Panc1 (cell line): ENCODE measurements at places on chromosomes 16 and 17. TPM values are rescaled to one million over a fixed set of nuclear protein-coding genes. Genes with fewer than 3 reads are reported as not detected.

Gene CCL5
- total RNA-seq: 15.9 TPM

Gene ST6GALNAC2
- 23.0 TPM for total RNA-seq

Gene CD79B
- total RNA-seq: not detected

Gene FBXW10B
- 0.54 TPM for total RNA-seq

Gene DYNLRB2
- total RNA-seq: not detected

DNA sequence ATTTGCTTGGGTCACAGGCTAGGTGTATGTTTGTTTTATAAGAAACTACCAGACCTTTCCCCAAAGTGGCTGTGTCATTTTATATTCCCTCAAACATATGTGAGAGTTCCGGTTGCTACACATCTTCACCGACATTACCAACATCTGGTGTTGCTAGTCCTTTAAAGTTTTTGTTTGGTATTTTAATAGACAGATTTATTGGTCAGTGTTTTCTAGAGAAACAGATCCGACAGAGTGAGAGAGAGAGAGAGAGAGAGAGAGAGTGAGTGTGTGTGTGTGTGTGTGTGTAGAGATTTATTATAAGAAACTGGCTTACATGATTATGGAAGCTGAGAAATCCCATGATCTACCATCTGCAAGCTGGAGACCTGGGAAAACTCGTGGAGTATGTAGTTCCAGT, 31.0 kb downstream of the LDHD start:
- peaks cover 22% of the 10 kb centered on the region for H3K4me1 ChIP-seq
- no peak overlapping the region for H3K27ac ChIP-seq
- H3K27me3 ChIP-seq: no peaks in the 10 kb centered on the region
- no peak overlapping the region for H3K4me3 ChIP-seq

- H3K36me3 ChIP-seq: no peaks in the 10 kb centered on the region
- no peak for DNase-seq
- 0 out of 2 replicates have a peak, but pooled peaks cover 4% of the 10 kb centered on the region for H3K27me3 ChIP-seq
- H3K27ac ChIP-seq: no peak overlapping the region
These were observed 58.7 kb downstream of the SDK2 start for GRCh38 chr17:73585583-73585982.

- H3K4me3 ChIP-seq: no peak overlapping the region
- DNase-seq: no peak
- H3K27me3 ChIP-seq: no peaks in the 10 kb centered on the region
- H3K36me3 ChIP-seq: no peaks in the 10 kb centered on the region
These were observed 262.6 kb downstream of the PRKCA start for GRCh38 chr17:66564992-66565465.

- no peak overlapping the region for H3K4me3 ChIP-seq
- no peaks in the 10 kb centered on the region for H3K36me3 ChIP-seq
- H3K27me3 ChIP-seq: no peaks in the 10 kb centered on the region
- peak overlapping the region; percentile 39 for H3K27ac ChIP-seq
These were observed 57.0 kb downstream of the ABR start for GRCh38 chr17:1122533-1123392.

DNA sequence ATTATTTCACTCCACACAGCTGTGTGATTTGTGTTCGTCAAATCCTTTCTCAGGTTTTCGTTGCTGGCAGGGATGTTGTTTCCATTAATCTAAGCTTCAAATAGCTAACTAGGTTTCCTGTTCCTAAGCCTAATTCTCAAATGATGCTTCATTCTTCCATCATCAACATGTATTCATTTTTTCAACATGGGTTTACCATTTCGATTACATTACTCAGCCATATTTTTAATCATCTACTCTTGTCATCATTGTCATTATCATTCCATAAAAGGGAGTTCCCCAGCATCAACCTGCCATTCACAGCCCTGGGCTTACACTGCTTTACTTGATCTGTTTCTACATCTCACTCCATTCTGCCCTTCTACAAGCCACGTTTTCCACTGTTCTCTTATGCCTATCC, 33.3 kb upstream of the ANKFN1 start:
- H3K27me3 ChIP-seq: no peaks in the 10 kb centered on the region
- no peak overlapping the region for H3K27ac ChIP-seq
- no peak for DNase-seq
- H3K4me3 ChIP-seq: no peak overlapping the region
- H3K4me1 ChIP-seq: no peaks in the 10 kb centered on the region

DNA sequence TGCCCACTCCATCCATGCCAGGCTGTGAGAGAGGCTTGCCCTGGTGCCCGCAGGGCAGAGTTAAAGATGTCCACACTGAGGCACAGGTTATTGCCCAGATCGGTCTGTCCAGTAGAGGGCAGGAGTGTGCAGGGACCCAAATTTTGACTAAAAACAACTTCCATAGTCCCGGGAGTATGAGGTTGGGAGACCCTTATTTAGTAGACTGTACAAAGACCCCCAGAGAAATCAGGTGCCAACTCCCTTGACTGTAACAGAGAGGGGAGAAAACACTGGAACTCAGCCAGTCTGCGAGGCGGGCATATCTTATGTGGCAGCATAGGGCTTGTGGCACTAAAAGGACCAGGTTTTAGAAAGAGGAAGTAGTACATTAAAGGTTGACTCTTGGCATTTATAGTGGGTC, 43.4 kb downstream of the HNF1B start:
- no peaks in the 10 kb centered on the region for H3K4me1 ChIP-seq
- H3K4me3 ChIP-seq: no peak overlapping the region
- DNase-seq: no peak
- no peaks in the 10 kb centered on the region for H3K36me3 ChIP-seq
- H3K27me3 ChIP-seq: no peaks in the 10 kb centered on the region

DNA sequence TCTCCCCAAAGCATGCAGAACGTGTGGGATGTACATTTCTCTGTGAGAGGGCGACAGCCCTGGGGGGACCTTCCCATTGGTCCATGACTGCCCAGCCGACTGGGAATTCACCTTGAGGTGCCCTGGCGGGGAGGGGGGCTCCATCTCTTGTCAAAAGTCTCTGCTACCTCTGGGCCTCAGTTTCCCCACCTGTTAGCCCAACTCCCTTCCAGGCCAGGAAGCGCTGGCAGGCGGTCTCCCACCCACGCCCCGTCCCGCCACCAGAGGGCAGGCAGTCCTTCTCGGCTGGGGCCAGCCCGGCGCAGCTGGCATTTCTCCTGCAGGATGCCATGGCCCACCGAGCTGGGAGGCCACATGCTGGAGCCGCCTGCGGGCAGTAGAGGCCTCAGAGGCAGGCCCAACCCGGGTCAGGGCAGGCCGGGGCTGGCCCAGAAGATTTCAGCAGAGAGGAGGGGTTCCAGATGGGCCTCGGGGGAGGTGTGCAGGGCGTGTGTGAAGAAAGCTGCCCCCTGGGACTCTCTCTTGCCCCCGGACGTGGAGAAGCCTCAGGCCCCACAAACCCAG, 16.6 kb downstream of the CD7 start:
- peaks cover 56% of the 10 kb centered on the region for H3K4me1 ChIP-seq
- no peak overlapping the region for H3K27ac ChIP-seq
- no peaks in the 10 kb centered on the region for H3K27me3 ChIP-seq
- no peak overlapping the region for H3K4me3 ChIP-seq
- H3K36me3 ChIP-seq: no peaks in the 10 kb centered on the region

- no peak overlapping the region for H3K4me3 ChIP-seq
- H3K27me3 ChIP-seq: no peaks in the 10 kb centered on the region
- H3K36me3 ChIP-seq: no peaks in the 10 kb centered on the region
- no peaks in the 10 kb centered on the region for H3K4me1 ChIP-seq
- DNase-seq: no peak
- H3K27ac ChIP-seq: no peak overlapping the region
These were observed 57.9 kb upstream of the CLEC19A start for GRCh38 chr16:19227643-19228042.

- no peaks in the 10 kb centered on the region for H3K27me3 ChIP-seq
- H3K4me3 ChIP-seq: no peak overlapping the region
- DNase-seq: no peak
These were observed 458.6 kb upstream of the GOT2 start for GRCh38 chr16:59192551-59193199.

GRCh38 chr16:70380248-70380918, 33.7 kb downstream of the DDX19A start:
- no peak for DNase-seq
- H3K4me3 ChIP-seq: peak overlapping the region; percentile 61
- no peaks in the 10 kb centered on the region for H3K27me3 ChIP-seq

- H3K4me1 ChIP-seq: peaks cover 29% of the 10 kb centered on the region
- H3K27ac ChIP-seq: peak overlapping the region; percentile 63
- peaks cover 3% of the 10 kb centered on the region; the same call in 1 of the 2 replicates for H3K36me3 ChIP-seq
- no peak for DNase-seq
- peak overlapping the region; percentile 65 for H3K4me3 ChIP-seq
These were observed 821 bp downstream of the SOCS7 start for GRCh38 chr17:38352245-38353085.

GRCh38 chr17:19338031-19338990, 24.2 kb downstream of the B9D1 start:
- no peak overlapping the region for H3K4me3 ChIP-seq
- H3K27me3 ChIP-seq: no peaks in the 10 kb centered on the region
- H3K27ac ChIP-seq: no peak overlapping the region
- no peak for DNase-seq
- H3K4me1 ChIP-seq: no peaks in the 10 kb centered on the region

GRCh38 chr16:73616166-73616753, 568.3 kb upstream of the ZFHX3 start:
- H3K36me3 ChIP-seq: no peaks in the 10 kb centered on the region
- H3K27me3 ChIP-seq: peaks cover 3% of the 10 kb centered on the region
- H3K4me3 ChIP-seq: no peak overlapping the region
- no peaks in the 10 kb centered on the region for H3K4me1 ChIP-seq

- no peaks in the 10 kb centered on the region for H3K36me3 ChIP-seq
- no peak overlapping the region for H3K27ac ChIP-seq
- no peak overlapping the region for H3K4me3 ChIP-seq
- DNase-seq: no peak
- no peaks in the 10 kb centered on the region for H3K27me3 ChIP-seq
- no peaks in the 10 kb centered on the region for H3K4me1 ChIP-seq
These were observed 21.5 kb upstream of the PECAM1 start for GRCh38 chr17:64411999-64412771.

DNA sequence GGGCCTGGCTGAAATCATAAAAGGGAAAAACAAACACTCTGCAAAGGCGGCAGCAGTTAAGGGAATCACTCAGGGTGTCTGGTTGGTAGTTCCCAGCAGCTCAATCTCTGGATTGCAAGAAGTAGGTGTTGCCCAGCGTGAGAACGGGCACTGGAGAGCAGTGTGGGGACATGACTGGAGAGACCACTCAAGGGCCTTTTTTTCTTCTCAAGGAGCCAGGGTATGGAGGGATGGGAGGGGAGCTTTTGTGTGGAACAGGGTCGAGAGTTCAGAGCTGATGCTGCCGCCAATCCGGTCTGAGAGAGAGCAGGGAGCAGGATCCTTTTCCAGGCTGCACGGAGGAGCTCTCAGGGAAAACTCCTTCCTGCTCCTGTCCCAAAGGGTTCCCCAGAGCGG, 15.2 kb downstream of the SCNN1B start:
- H3K27me3 ChIP-seq: no peaks in the 10 kb centered on the region
- peaks cover 29% of the 10 kb centered on the region for H3K4me1 ChIP-seq
- no peaks in the 10 kb centered on the region for H3K36me3 ChIP-seq
- no peak overlapping the region for H3K4me3 ChIP-seq

DNA sequence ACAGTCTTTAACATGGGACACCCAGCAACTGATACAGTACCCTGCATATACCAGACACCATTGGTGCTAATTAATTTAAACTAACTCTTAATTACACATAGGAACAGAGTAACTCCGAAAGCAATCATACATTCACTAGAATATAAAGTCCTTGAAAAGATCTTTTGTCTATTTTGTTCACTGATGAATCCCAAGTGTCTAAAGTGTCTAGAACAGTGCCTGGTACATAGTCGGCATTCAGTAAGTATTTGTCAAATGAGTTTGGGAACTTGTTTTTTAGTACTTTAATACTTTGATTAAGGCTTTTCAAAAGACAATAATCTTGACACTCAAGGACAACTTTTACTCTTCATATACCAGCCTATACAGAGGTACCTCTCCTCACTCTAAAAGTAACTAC, 13.8 kb downstream of the YWHAE start:
- H3K36me3 ChIP-seq: no peaks in the 10 kb centered on the region
- peaks cover 37% of the 10 kb centered on the region for H3K4me1 ChIP-seq
- DNase-seq: no peak
- H3K4me3 ChIP-seq: no peak overlapping the region

DNA sequence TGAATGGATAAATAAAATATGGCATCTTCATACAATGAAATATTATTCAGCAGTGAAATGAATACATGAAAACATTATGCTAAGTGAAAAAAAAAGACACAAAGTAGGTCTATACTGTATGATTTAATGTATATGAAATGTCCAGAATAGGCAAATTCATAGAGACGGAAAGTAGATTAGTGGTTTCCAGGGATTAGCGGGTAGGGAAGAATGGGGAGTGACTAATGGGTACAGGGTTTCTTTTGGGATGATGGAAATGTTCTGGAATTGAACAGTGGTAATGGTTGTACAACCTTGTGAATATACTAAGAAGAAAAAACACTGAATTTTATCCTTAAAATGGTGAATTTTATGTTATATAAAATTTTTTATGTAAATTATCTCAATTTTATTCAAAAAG, 8.5 kb upstream of the MYCBPAP start:
- no peak overlapping the region for H3K27ac ChIP-seq
- no peak for DNase-seq
- H3K36me3 ChIP-seq: no peaks in the 10 kb centered on the region
- H3K4me3 ChIP-seq: no peak overlapping the region

- no peaks in the 10 kb centered on the region for H3K36me3 ChIP-seq
- H3K27ac ChIP-seq: no peak overlapping the region
- no peak overlapping the region for H3K4me3 ChIP-seq
- DNase-seq: no peak
- no peaks in the 10 kb centered on the region for H3K27me3 ChIP-seq
These were observed 37.2 kb downstream of the SLC38A8 start for GRCh38 chr16:84005391-84005790.

GRCh38 chr17:962670-963069, 16.9 kb downstream of the NXN start:
- H3K36me3 ChIP-seq: no peaks in the 10 kb centered on the region
- peaks cover 54% of the 10 kb centered on the region for H3K4me1 ChIP-seq
- DNase-seq: no peak
- H3K4me3 ChIP-seq: no peak overlapping the region
